ENCODE measurements at places on chromosomes 6 and 20.

DNA sequence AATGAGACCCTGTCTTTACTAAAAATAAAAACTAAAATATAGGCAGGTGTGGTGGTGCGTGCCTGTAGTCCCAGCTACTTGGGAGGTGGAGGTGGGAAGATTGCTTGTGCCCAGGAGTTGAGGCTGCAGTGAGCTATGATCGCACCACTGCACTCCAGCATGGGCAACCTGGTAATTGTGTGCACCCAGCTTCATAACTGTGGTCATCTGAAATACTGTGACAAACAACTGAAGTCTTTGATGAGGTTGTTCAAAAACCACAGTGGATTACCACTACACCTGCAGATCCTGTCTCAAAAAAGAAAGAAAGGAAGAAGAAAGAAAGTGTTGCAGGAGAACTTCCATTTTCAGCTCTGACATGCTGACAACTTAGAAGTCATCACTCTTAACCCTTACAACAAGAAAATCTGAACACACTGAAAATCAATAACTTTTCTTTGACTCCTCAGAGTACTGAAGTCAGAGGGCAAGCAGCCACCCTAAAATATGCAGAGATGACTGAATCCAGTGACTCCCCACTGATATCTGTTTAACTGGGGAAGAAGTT, 13.8 kb upstream of the ZBP1 start:
- DNase-seq: no peak

DNA sequence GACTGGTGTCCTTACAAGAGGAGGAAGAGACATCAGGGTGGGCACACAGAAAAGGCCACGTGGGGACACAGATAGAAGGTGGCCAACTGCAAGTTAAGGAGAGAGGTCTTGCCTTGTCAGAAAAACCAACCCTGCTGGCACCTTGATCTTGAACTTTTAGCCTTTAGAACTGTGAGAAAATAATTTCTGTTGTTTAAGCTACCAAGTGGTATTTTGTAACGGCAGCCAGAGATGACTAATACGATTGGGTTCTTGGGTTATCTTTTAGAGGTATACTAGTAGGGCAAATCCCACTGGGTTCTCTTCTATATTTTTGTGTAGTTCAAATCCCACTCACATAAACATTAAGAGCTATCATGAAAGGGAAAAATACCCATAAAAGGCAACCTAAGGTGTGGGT, 31.9 kb upstream of the ZBTB24 start:
- no peak for DNase-seq

- DNase-seq: no peak
Observed at GRCh38 chr20:24631173-24631505, 161.7 kb downstream of the SYNDIG1 start.

DNA sequence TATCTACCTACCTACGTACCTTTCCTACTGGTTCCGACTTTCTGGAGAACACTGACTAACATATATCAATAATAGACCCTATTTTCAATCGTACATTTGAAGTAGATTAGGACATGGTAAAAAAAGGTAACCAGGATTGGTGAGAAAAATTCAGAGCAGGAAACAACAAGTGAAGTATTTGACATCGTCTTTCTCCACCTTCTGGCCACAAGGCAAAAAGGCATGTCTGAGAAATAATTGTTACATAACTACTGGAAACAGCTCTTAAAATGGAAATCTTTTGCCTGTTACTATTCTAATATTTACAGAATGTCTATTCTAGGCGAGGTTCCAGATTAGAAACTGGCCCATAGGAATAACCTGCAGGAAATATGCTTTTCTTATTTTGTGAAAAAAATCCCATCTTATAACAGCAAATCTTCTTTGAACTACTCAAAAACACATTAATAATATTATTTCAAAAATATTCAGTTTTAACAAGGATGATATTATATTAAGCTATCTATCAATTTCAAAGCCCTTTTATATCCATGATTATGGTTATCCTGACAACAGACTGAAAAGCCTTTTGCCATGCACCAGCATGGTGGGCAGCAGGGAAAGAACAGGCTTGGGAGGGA, 80.8 kb downstream of the RCAN2 start:
- DNase-seq: no peak

GRCh38 chr6:43878823-43879495, 108.9 kb downstream of the VEGFA start:
- no peak for DNase-seq

DNA sequence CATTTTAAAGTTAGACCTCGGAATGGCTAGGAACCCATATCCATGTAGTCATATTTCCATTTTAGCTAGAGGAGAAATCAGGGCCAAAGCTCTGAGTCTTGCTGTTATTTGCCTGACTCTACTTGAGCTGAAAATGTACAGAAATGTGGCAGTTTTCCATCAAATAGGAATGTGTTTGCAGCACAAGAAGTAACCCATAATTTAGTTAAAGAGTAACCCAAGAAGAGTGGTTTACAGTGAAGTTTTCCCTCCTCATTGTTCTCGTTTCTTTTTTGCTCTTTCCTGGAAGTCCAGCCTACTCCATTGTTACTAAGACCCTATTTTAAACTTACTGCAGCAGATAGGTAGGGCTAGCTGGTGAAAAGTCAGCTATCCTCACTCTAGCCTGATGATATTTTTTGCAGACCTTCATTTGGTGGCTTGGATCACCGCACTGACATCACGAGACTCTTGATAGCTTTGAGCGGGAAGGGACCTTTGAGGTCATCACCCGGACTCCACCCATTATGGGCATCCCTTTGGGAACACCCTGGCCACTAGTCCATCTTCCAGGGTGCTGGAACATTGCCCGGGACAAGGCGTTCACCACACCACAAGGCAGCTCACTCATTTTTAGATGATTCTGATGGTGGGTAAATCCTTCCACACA, 28.0 kb upstream of the ADGRF5 start:
- DNase-seq: no peak

GRCh38 chr20:22770241-22770800, 185.9 kb upstream of the FOXA2 start:
- no peak for DNase-seq

GRCh38 chr6:31122791-31123706, 2.8 kb upstream of the CDSN start:
- DNase-seq: no peak

GRCh38 chr6:105746509-105746908, 339.6 kb upstream of the PRDM1 start:
- DNase-seq: no peak

- no peak for DNase-seq
Observed at GRCh38 chr20:33275215-33275614, 7.8 kb upstream of the BPIFB1 start.

DNA sequence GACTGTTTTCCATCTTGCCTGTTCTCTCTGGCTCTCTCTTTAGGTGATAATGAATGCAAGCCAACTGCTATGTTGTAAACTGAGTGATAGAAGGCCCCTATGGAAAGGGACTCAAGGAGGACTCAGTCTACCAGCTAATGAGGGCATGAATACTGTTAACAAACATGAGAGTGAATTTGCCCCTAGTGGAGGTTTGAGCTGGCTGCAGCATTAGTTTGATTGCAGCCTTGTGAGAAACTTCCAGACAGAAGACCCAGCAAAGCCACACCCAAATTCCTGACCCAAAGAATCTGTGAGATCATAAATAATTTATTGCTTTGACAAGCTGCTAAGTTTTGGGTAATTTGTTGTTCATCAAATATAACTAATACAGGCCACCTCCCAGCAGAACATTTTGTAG, 50.0 kb upstream of the PLCB1 start:
- no peak for DNase-seq

DNA sequence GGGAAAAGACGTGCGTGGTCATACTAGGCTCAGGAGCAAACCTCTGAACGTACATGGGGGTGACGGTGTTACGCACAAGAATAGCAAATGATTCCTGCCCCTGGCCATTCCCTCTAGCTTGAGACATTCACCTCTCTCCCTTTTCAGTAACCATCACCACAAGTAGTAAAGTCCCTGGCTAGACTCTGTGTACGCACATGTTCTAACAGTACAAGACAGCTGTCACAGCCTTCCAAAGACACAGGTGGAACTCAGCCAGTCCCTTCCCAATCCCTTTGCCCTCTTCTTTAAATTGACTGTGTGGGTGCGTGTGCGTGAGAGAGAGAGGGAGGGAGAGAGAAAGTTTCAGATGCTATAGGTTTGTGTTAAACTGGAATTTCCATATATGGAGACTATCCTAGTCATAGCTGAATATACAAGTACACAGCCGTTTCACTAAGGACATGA, 67.3 kb downstream of the LY86 start:
- no peak for DNase-seq

GRCh38 chr6:63537959-63538300, 34.4 kb upstream of the LOC128125822 start:
- DNase-seq: no peak

DNA sequence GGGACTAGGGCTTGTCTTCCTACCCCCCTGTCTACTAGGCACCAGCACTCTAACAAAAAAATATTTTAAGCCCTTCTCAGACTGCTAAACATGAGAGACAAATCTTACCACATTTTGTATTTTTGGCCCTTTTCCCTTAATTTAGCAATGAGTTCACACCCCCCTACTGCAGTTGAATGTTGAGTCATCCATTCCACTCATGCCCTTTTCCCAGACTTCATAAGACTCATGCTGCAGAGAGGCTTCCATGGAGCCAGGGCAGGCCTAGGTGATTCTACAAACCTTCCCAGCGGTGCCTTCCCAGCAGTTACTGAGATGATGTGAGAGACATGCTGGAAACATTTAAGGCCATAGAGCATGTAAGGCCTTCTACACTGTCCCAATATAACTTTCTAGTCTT, 53.9 kb downstream of the PXDC1 start:
- no peak for DNase-seq

DNA sequence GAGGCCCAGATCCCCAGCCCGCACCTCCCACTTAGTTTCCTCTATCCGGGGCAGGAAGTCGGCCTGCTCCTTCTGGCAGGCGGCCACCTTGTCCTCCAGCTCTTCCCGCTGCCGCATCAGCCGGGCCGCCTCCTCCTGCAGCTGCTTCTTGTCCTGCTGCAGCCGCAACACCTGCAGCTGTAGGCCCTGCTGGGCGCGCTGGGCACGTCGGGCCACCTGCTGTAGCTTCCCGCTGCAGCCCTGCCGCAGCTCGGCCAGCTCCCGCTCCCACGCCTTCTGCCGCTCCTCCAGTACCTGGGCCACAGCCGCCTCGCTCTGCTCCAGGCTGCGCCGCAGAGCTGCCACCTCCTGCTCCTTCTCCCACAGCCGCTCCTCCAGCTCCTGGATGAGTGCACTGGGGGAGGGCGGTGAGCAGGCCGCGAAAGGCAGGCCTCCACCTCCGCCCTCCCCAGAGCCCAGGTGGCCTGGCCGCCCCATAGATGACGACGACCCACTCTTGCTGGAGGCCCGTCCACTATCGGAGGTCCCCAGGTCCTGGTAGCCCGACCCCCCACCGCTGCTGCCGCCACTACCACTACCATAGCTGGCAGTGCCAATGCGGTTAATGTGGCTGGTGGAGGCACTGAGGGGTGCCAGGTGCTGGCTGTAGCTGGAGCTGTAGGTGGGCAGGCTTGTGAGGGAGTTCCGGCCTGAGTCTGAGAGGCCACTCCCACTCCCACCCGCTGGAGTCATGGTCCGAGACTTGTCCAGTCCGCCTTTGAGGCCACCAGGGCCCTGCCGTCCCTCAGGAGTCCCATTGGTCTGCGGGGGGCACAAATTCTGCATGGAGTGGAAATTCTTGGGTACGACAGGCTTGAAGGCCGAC, 6.0 kb upstream of the FASTKD5 start:
- no peak for DNase-seq

DNA sequence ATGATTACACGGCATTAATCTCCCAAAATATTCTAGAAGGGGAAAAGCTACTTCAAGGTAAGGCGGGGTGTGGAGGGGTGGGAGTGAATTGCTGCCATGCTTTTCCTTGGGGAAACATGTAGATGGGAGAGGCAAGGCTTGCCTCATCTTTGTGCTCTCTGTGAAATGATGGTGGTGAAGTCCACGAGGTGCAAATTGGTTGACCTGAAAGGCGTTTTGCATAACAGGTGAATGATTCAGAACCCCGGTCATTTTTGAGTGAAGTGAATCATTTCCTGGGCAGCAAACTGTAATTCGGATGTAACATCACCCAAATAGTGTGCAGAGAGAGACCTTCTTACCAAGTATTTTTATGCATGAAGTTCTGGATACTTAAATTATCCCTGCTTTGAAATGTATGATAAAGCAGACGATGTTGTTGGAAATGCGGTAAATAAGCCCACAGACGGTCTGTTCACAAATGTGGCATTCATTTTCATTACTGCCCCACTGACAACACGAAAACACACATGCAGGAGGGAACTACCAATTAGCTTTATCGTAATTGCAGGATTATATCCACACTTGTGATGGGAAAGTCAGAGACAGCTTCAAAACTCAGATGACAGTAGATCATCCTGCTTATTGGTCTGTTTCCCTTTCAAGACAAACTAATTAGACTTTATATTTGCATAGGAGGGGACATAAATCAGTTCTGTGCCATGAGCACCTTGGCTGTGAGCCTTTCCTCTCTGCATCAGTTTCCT, 3.0 kb downstream of the CDH4 start:
- no peak for DNase-seq

- DNase-seq: no peak
Observed at GRCh38 chr6:40378071-40378724, 209.0 kb downstream of the LRFN2 start.

GRCh38 chr6:23308166-23308565, 738.8 kb downstream of the HDGFL1 start:
- DNase-seq: no peak

DNA sequence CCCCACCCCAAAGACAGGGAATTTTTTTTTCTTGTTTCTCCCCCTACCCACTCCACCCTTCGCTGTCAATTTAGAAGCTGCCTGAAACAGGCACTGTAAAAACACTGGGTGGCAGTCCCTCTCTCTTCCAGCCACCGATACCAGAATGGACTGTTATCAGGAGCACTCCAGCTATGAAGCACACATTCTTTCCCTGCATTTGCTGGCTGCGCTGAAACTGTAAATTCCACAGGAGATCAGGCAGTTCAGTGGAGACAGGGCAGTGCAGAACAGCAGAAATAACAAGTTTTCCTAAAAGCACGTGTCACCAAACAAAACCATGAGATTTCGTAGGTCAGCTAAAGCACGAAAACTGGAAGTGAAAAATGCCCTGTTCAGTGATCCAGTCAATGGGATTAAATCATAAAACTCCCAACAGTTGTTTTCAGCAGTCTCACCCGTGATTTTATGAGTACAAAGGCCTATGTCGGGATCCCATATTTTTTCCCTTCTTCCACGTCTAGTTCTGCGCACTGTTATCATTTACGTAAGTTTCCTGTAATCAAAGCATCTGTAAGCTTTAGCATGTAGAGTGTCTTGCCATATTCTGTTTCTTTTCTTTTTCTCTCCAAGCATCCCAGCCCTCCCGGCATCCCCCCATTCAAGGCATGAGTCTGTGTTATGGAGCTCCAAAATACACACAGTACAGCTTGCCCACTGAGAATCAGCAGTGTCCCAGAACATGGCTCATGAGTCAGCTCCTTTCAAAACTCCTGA, 359.9 kb upstream of the EPHA7 start:
- no peak for DNase-seq

- no peak for DNase-seq
Observed at GRCh38 chr20:46512943-46513844, at the start of gene ZNF334. ZNF334 (minus strand) TSS chr20:46513559; CDS start chr20:46512102, 1,457 bp downstream.

- DNase-seq: no peak
Observed at GRCh38 chr20:54622333-54623295, 147.2 kb downstream of the DOK5 start.

GRCh38 chr6:158751921-158752320, 67.2 kb downstream of the EZR start:
- DNase-seq: no peak
